ENCODE measurements at places on chromosomes 3 and 15. TPM values are rescaled to one million over a fixed set of nuclear protein-coding genes. Genes with fewer than 3 reads are reported as not detected.
A peak's percentile ranks its signal among the peaks of the same experiment; 100 is the strongest.

- H3K27ac ChIP-seq: no peak overlapping the region
- no peaks in the 10 kb centered on the region for H3K36me3 ChIP-seq
- DNase-seq: no peak
- no peaks in the 10 kb centered on the region for H3K27me3 ChIP-seq
- no peak overlapping the region for H3K4me3 ChIP-seq
These were observed 104.7 kb downstream of the GAP43 start for GRCh38 chr3:115728013-115728412.

DNA sequence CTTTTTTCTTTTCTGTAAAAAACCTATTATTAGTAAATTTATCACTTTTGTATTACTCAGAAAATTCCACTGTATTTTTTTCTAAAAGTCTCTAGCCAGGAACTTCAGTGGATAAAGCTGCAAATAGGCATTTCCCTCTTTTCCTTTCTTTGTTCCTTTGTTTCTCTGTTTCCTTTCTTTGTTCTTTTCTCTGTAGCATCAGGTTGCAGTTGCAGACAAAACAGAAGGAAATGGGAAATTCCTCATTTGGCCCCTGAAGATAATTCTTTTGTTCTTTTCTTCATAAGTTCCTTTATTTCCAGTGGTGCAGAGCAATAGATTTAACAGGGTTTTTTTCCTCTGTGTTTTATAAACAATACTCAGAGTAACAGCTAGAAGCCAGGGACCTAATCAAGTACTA lies 416.5 kb downstream of the TBL1XR1 start:
- H3K27me3 ChIP-seq: no peaks in the 10 kb centered on the region
- no peak overlapping the region for H3K27ac ChIP-seq
- no peaks in the 10 kb centered on the region for H3K36me3 ChIP-seq

- H3K36me3 ChIP-seq: no peaks in the 10 kb centered on the region
- H3K4me3 ChIP-seq: peak overlapping the region; percentile 87
- H3K4me1 ChIP-seq: peaks cover 47% of the 10 kb centered on the region
- DNase-seq: peak; percentile 86
- H3K27ac ChIP-seq: peak overlapping the region; percentile 99
These were observed 832 bp downstream of the TGFBR2 start for GRCh38 chr3:30607032-30607833.

- H3K4me3 ChIP-seq: no peak overlapping the region
- no peak overlapping the region for H3K27ac ChIP-seq
- peak; percentile 75 for DNase-seq
- no peaks in the 10 kb centered on the region for H3K27me3 ChIP-seq
- no peaks in the 10 kb centered on the region for H3K36me3 ChIP-seq
These were observed 8.8 kb downstream of the TMEM40 start for GRCh38 chr3:12750223-12750622.

UCN2 gene
- total RNA-seq: not detected

GRCh38 chr3:153600896-153601295 lies 438.9 kb downstream of the RAP2B start:
- H3K27ac ChIP-seq: no peak overlapping the region
- DNase-seq: no peak
- H3K4me1 ChIP-seq: peaks cover 17% of the 10 kb centered on the region
- no peak overlapping the region for H3K4me3 ChIP-seq

DNA sequence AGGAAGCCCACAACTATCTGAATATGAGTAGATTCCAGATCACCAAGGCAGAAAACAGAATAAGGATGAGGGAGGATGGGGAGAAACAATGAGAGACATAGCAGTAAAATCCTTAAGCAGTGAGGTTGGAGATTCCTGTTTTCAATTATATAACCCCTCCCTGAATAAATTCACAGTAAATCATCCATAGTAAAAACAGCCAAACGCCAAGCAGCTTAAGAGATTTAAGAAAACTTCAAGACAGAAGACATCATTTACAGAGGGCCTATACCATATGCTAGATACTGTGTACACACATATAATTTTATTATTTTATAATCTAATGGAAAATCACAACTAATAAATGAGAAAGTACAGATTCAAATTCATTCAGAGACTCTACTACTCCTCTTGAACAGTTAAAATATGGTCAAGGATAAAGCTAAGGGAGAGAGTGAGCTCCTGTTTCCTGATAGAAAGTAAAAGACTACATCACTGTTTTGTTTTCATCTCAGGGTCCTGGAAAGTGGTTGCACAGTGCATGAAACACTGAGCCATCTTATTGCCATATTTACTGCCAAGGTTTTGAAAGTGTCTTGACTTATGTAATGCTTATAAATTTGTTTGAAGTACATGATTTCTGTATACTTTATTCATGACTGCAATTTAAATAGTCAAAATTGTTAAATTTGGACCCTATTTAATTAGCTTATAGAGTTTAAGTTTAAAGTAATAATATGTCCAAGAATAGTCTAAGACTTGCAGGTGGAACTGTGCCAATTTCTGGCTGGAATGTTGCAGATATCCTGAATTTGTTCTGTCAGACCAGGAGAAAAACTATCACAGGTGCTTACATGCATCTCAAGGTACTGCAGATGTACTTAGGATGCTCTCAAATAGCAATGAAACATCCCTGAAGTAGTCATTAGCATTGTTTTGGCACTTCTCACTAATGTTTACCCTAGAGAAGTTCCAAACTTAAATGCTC lies 141.4 kb downstream of the TBL1XR1 start:
- no peak overlapping the region for H3K27ac ChIP-seq
- DNase-seq: no peak
- H3K27me3 ChIP-seq: no peaks in the 10 kb centered on the region
- H3K36me3 ChIP-seq: no peaks in the 10 kb centered on the region
- H3K4me3 ChIP-seq: no peak overlapping the region

- no peaks in the 10 kb centered on the region for H3K36me3 ChIP-seq
- no peaks in the 10 kb centered on the region for H3K27me3 ChIP-seq
- H3K4me1 ChIP-seq: no peaks in the 10 kb centered on the region
- H3K4me3 ChIP-seq: no peak overlapping the region
- no peak for DNase-seq
These were observed 719.3 kb upstream of the SGO1 start for GRCh38 chr3:20905210-20905805.

- H3K4me1 ChIP-seq: peaks cover 18% of the 10 kb centered on the region
- H3K36me3 ChIP-seq: no peaks in the 10 kb centered on the region
- peak overlapping the region; percentile 36 for H3K4me3 ChIP-seq
- peak overlapping the region; percentile 3 for H3K27ac ChIP-seq
- DNase-seq: peak; percentile 94
These were observed 145.5 kb upstream of the UMPS start for GRCh38 chr3:124584552-124585391.

- DNase-seq: no peak
- no peaks in the 10 kb centered on the region for H3K36me3 ChIP-seq
- H3K27me3 ChIP-seq: no peaks in the 10 kb centered on the region
- no peak overlapping the region for H3K4me3 ChIP-seq
- H3K4me1 ChIP-seq: no peaks in the 10 kb centered on the region
These were observed 27.1 kb downstream of the IL1RAP start for GRCh38 chr3:190541008-190541407.

LHFPL4 gene
- total RNA-seq: not detected

GRCh38 chr3:56826831-56827722 lies 25.3 kb upstream of the ARHGEF3 start:
- H3K36me3 ChIP-seq: no peaks in the 10 kb centered on the region
- no peak overlapping the region for H3K27ac ChIP-seq
- no peaks in the 10 kb centered on the region for H3K4me1 ChIP-seq

DNA sequence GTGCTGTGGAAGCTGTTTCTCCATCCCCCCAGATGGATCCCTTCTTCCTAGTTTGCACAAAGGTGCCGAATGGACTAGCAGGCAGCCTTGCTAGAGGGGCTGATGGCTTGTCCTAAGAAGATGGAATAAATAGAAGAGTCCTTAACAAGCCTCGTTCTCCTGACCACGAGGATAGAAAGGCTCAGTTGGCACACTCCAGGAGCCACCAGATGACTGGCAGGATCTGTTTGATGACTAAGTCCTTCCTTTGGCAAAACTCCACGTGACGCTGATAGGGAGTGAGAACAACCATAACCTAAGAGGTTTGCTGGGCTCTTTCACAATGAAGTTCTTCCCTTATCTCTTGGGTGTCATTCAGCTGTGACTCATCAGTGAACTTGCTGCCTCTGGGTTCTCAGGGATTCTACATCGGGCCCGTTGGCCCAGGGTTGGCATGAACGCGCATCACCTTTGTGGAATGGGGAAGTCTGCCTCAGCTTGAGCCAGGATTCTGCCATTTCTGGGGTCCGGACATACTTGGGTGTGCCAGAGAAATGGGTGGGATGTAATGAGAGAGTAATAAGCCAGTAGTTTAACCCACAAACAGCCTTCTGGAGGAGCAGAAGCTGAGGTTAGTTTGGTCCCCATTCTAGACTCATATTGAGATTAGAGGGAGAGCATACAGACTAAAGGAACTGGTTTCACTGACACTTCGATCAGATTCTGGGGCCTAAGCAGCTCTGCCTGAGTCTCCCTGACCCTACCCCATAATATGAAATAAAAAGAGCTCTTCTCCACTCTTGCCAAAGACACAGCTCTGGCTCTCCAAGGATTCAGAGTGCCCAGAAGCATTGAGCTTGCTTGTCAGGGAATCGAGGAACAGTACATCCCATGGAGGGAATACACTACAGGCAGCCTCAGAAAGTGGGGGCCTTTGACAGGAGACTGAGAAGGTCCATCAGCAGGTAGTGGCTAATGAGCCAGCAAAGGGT lies 2.0 kb upstream of the MELTF start:
- no peak for DNase-seq
- H3K27ac ChIP-seq: peak overlapping the region; percentile 4
- H3K4me3 ChIP-seq: no peak overlapping the region
- peaks cover 18% of the 10 kb centered on the region for H3K4me1 ChIP-seq

GRCh38 chr15:99120050-99120777 lies 15.3 kb downstream of the SYNM start:
- no peak overlapping the region for H3K4me3 ChIP-seq
- H3K27me3 ChIP-seq: no peaks in the 10 kb centered on the region
- H3K27ac ChIP-seq: no peak overlapping the region
- H3K36me3 ChIP-seq: no peaks in the 10 kb centered on the region

ABCC5 gene
- total RNA-seq: 13.2 TPM

CTXN2 gene
- total RNA-seq: not detected

TMEM207 gene
- total RNA-seq: not detected

PRRT3 gene
- total RNA-seq: 6.7 TPM

RLBP1 gene
- not detected for total RNA-seq

GRCh38 chr3:136819392-136819730 lies 435 bp downstream of the SLC35G2 start:
- H3K27ac ChIP-seq: peak overlapping the region; percentile 82
- H3K4me1 ChIP-seq: peaks cover 8% of the 10 kb centered on the region
- no peak for DNase-seq

GRCh38 chr15:72105111-72105510 lies 12.8 kb downstream of the MYO9A start:
- H3K4me3 ChIP-seq: no peak overlapping the region
- H3K36me3 ChIP-seq: no peaks in the 10 kb centered on the region
- no peak for DNase-seq
- H3K27me3 ChIP-seq: no peaks in the 10 kb centered on the region
- peaks cover 13% of the 10 kb centered on the region for H3K4me1 ChIP-seq

PLIN1 gene
- 1.1 TPM for total RNA-seq

FBXO40 gene
- not detected for total RNA-seq

GRCh38 chr3:117587416-117587815 lies 877.8 kb downstream of the TUSC7 start:
- DNase-seq: no peak
- no peaks in the 10 kb centered on the region for H3K4me1 ChIP-seq
- H3K36me3 ChIP-seq: no peaks in the 10 kb centered on the region
- H3K4me3 ChIP-seq: no peak overlapping the region

TMEM266 gene
- total RNA-seq: 1.2 TPM

DUOX1 gene
- total RNA-seq: 532 TPM

- no peaks in the 10 kb centered on the region for H3K4me1 ChIP-seq
- no peaks in the 10 kb centered on the region for H3K36me3 ChIP-seq
- H3K27ac ChIP-seq: no peak overlapping the region
- DNase-seq: no peak
These were observed 93.5 kb downstream of the SERPINI1 start for GRCh38 chr3:167829071-167829470.

GRCh38 chr3:197466586-197467399 lies 89.0 kb downstream of the BDH1 start:
- no peaks in the 10 kb centered on the region for H3K27me3 ChIP-seq
- no peak overlapping the region for H3K4me3 ChIP-seq
- no peak for DNase-seq
- no peaks in the 10 kb centered on the region for H3K36me3 ChIP-seq
- no peaks in the 10 kb centered on the region for H3K4me1 ChIP-seq

DNA sequence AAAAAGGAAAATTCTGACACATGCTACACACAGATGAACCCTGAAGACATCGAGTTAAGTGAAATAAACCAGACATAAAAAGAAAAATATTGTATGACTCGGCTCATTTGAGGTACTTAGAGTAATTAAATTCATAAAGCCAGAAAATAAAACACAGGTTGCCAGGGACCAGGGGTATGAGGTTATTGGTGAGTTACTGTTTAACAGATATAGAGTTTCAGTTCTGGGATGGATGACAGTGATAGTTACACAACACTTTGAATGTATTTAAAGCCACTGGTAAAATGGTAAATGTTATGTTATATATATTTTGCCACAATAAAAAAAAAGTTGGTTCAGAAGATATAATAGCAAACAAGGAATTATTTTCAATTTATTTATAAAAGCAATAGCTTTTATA lies 436.1 kb upstream of the WNT5A start:
- H3K36me3 ChIP-seq: no peaks in the 10 kb centered on the region
- no peaks in the 10 kb centered on the region for H3K27me3 ChIP-seq
- no peak overlapping the region for H3K4me3 ChIP-seq
- H3K4me1 ChIP-seq: no peaks in the 10 kb centered on the region

DNA sequence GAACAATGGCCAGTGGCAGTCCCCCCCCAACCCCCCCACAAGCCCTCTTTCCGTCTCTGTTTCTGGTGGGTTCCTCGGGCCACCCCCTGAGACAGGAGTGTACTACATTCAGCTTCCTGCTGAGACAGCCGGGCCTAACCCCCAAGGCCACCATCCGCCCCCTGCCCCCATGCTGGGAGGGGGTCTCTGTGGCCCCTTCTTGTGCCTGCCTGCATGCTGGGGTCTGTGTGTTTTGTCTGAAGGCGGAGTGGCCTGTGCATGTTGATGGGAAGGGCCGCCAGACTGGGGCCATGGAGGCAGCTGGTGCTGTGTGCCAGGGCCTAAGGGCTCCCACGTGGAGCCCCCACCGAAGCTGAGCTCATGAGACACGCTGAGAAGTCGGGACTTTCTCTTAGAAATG lies 26.6 kb downstream of the PLXNA1 start:
- no peak overlapping the region for H3K27ac ChIP-seq
- no peak for DNase-seq

- no peaks in the 10 kb centered on the region for H3K27me3 ChIP-seq
- no peak overlapping the region for H3K4me3 ChIP-seq
- no peak for DNase-seq
- H3K4me1 ChIP-seq: no peaks in the 10 kb centered on the region
- no peak overlapping the region for H3K27ac ChIP-seq
These were observed 21.2 kb upstream of the TMEM115 start for GRCh38 chr3:50380405-50381085.

Data from upper lobe of left lung (tissue), 6 donors.